ENCODE measurements at places on chromosomes 12 and 14.
A peak's percentile ranks its signal among the peaks of the same experiment; 100 is the strongest.

- DNase-seq = no peak
Measured at GRCh38 chr12:62471734-62472133, 5.1 kb downstream of the MON2 start.

- no peak for DNase-seq
Measured at GRCh38 chr12:18750085-18750484, 12.2 kb downstream of the CAPZA3 start.

GRCh38 chr12:132344181-132344580 lies 14.8 kb upstream of the GALNT9 start:
- DNase-seq = no peak

DNA sequence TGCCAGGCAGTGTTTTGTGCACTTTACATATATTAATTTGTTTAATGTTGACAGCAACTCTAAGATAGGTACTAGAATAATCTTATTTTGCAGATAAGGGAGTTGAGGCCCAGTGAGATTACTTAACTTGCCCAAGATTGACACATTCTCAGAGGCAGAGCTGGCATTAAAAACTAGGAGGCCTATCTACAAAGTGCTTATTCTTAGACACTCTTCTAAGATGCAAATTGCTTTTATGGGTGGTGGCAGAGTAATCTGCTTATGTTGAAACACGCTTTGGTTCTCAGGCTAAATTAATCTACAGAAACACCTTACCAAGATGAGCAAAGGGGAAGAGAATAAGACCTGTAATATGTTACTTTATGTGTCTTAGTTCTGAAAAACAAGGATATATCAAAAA lies 7.2 kb downstream of the MGP start:
- no peak for DNase-seq

GRCh38 chr12:49369411-49370145 lies 2.3 kb downstream of the SPATS2 start:
- DNase-seq = no peak

DNA sequence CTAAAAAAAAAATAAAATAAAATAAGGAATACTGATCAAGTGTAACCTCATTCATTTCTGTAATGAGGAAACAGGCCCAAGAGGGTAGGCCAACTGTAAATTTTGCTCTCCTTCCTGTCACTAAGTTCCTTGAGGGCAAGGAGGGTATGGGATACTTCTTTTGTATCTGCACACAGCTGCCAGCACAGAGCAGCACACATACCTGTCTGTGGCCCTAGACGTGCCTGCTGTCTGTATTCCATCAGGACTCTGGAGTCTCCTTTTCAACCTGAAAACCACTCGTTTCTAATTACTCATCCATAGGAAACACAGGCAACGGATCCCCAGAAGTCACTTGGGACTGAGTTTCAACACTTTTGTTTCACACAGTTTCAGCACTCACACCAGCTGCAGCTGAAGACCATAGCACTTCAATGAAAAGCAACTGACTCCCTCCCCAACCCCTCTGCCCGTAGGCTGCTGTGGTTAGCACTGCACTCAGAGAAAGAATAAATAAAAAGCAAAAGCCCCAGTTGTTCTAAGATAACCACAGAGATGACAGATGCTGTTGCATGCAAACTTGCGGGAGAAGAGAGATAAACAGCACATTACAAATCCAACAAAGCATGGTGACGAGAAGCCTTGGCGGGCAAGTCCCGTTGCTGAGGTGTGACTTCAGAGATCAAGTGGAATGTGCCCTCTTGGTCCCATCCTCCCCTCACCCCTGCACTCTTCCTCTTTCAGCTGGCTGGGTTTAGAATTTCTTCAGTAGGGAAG lies 24.9 kb downstream of the CRACR2A start:
- no peak for DNase-seq

- no peak for DNase-seq
Measured at GRCh38 chr14:61516118-61516743, 179.1 kb upstream of the HIF1A start.

DNA sequence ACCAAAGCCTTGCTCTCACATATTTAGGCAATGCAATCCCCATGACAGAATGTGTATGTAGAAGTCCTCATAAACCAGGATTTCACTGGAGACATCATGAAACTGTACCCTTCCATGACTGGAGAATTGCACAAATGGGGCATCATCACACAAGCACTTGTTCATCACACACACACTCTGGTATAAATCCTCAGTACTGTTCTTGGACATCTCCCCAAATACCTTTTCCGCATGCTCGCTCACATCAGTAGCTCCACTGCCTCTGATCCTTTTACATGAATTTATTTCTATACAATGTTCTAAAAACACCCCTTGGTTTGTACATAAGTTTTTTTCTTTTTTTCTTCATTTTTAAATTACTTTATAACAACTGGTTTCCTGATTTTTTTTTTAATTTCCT lies 3.3 kb upstream of the ING4 start:
- DNase-seq = no peak

DNA sequence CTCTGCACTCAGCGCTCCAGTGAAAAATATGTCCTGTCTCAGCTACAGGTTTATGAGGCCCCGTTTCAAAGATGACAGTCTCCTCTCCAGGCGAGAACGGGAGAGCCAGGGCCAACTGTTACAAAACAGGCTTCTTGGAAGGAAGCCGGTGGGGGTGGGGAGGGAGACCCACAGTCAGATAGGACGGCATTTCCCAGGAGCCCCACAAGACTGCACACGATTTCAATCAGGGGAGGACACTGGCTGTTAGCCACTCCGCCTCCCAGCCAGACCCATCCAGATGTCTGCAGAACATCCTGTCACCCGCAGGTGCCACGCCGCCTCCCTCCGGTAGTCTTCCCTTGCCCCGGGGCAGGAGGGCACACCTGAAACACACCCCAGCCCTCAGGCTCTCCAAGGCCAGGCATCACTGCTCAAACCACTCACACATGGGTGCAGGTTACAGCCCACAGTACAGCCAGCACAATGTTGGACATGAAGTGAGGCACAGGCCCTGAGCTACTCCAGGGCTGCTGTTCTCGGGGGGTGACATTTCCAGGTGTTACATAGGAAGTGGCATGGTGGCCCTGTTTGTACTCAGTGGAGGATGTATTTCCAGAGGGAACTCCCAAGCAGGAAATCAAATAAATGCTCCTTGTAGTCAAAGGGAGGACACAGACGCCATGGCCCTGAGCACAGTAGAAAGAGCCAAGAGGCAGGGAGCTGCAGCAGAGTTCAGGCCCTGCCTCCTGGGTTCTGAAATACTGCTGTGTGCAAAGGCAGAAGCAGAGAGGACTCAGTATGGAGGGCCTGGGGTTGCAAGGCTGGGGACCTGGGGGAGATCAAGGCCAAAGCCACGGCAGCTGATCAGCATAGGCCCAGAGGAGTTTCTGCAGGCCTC lies 138.1 kb downstream of the BCL11B start:
- DNase-seq = no peak

DNA sequence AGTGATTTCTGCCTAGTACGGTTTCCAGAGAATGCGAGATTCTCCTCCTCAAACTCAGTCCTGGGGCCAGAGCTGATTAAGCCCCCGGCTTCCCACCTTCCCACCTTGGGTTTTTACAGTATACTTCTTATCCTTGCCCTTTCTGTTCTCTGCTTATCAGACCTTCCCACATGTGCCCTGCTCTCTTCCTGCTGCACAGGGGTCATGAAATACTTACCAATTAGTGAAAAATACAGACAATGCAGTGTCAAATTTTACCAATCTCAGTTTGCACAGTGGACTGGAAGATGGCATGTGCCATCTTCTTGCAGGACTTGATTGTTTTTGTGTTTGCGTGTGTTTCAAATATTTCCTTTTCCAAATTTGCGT lies 14.7 kb downstream of the SUSD6 start:
- no peak for DNase-seq

- no peak for DNase-seq
Measured at GRCh38 chr12:15770581-15770980, 18.6 kb downstream of the EPS8 start.

- peak; percentile 33 for DNase-seq
Measured at GRCh38 chr12:111304642-111305071, 64.2 kb downstream of the PHETA1 start.

GRCh38 chr14:103033681-103034096 lies 23.7 kb downstream of the CDC42BPB start:
- DNase-seq = no peak

GRCh38 chr14:98622208-98623051 lies 649.6 kb downstream of the BCL11B start:
- DNase-seq = no peak

DNA sequence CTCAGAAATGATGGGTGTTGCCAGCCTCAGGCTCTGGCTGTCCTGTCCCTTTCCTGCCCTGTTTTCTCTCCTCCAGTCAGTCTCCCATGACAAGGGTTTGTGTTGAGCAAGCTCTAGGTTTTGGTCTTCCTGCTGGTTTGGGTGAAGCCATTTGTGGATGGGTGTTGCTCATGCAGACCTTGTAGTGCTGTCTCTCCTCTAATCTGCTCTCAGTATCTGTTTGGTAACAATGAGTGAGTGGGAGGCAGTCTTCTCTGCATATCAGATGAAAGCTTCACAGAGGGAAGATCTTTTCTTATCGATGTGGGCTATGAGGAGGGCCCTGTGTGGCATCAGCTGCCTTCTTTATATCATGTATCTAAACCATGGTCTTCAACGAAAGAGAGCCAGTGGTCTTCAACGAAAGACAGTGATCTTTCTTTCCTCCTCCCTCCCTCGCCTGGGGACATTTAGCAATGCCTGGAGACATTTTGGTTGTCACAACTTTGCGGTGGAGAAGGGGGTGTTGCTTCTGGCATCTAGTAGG lies 3.6 kb downstream of the CMA1 start:
- no peak for DNase-seq

DNA sequence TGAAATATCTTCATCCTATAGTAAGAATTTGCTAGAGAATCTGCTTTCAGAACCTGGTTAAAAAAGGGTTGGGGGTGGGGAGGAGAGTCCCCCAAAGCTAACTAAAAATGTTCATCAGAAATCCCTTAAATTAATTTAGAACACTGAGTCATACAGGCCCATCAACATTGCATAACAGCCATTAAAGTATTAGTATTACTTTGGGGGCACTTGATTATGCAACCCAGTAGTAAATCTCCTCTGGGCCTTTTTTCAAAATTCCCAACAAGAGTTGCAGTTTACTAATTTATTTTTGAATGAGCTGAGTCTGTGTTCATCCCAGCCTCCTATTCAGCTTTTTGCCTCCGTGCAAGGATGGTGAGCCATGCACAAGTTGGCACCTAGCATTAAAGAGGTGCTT lies 8.8 kb upstream of the SLC24A4 start:
- DNase-seq = no peak

DNA sequence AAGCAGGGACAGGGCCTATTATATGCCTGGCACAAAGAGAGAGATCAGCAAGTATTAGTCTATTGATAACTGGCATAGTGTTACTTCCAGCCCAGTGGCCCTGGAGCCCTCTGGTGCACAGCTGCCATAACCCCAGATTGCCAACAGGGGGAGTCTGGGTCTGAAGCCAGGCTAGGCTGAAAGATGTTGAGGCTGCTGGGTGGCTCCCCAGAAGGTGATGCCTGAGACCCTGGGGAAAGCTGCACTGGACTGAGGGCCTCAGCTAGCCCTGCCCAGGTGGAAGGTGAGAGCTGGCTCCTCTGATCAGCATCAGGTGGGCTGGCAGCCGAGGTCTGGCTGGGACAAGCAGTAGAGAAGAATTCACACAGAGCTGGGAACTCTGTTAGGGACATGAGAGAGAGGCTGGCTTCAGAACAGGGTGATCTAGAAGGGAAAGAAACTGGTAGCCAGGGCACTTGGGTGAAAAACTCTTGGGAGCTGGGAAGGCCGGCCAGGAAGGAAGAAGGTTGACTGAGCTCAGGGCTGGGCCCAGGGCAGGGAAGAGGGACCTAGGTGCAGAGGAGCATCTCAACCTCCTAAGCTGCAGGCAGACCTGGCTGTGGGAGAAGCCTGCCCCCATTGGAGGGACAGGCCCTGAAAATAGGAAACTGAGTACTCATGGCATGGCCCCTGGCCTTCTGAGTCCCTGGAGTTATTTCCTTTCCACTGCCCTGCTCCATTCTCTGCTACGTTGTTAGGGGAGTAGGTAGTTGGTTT lies 3.9 kb downstream of the GZMH start:
- DNase-seq = peak; percentile 32

DNA sequence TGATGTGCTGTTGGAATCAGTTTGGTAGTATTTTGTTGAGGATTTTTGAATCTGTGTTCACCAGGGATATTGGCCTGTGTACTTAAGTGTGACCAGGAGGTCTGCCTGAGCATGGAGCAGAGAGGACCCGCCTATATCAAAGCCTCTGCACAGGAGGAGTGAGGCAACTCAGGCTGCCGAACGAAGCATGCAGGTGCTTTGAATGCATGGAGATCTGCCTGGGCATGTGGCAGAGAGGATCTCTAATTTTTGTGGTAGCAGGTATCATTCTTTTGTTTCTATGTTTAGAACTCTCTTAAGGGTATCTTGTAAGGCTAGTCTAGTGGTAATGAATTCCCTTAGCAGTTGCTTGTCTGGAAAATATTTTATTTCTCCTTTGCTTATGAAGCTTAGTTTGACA lies 26.9 kb downstream of the RAB3IP start:
- DNase-seq = no peak

- DNase-seq = peak; percentile 35
Measured at GRCh38 chr12:122834921-122835749, at the start of gene HIP1R. Gene HIP1R (plus strand): TSS chr12:122835457. CDS start chr12:122835551, 94 bp downstream.

DNA sequence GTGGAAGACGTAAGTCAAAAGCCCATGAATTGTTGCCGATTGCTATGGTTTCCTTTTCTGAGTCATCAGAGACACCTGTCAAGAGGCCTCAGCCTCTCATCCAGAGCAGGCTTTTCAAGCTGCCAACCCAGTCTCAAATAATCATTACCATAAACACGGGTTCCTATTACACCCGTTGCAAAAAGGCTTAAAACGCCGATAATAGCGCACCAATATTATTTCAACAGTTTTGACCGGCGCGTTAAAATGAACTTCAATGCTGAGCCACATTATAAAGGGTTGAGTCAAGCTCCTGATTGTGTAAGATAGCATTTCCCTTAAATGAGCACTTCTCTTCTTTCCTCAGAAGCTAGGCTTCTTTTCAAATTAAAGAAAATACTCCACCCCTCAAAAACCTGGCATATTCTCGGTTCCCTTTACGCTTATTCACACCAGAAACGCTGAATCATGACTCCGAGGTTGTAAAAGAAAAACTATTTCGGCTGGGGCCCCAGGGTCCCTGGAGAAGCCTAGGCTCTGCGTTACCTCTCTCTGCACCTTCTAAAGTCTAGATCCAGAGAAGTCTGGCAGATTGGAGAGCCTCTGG lies 1.4 kb downstream of the TMTC1 start:
- no peak for DNase-seq

GRCh38 chr14:58091883-58092630 lies 60.0 kb downstream of the ARMH4 start:
- no peak for DNase-seq

- DNase-seq = no peak
Measured at GRCh38 chr12:19139615-19140194, 10.2 kb downstream of the PLEKHA5 start.

DNA sequence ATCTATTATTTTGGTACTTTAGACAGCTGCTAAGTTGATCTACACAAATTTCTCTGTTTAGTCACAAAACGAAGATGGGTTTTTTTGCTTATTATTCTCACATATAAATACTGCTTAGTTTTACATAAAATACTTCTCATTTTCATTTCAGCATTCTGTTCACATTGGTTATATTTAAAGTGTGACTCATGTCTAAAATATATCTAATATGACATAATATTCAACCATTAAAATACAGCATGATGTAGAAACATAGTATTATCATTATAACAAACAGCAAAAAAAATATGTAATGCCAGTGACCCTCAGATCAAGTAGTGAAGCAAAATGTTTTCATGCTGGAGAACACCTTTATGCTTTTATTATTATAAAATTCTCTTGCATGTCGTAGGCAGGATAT lies 63.7 kb downstream of the SH2B3 start:
- DNase-seq = no peak
